ENCODE measurements at places on chromosomes 5 and 9. TPM values are rescaled to one million over a fixed set of nuclear protein-coding genes. Genes with fewer than 3 reads are reported as not detected.

GRCh38 chr5:94675965-94676618, 57.6 kb downstream of the SLF1 start:
- no peak for DNase-seq
- H3K27me3 ChIP-seq: no peaks in the 10 kb centered on the region
- no peak overlapping the region for H3K27ac ChIP-seq
- peaks cover 8% of the 10 kb centered on the region for H3K36me3 ChIP-seq
- H3K4me1 ChIP-seq: no peaks in the 10 kb centered on the region

- no peak overlapping the region for H3K27ac ChIP-seq
- peaks cover 8% of the 10 kb centered on the region for H3K27me3 ChIP-seq
- no peak overlapping the region for H3K4me3 ChIP-seq
- H3K4me1 ChIP-seq: peaks cover 5% of the 10 kb centered on the region
- no peaks in the 10 kb centered on the region for H3K36me3 ChIP-seq
- DNase-seq: no peak
These were observed 34.6 kb upstream of the CPEB4 start for GRCh38 chr5:173853370-173854131.

DNA sequence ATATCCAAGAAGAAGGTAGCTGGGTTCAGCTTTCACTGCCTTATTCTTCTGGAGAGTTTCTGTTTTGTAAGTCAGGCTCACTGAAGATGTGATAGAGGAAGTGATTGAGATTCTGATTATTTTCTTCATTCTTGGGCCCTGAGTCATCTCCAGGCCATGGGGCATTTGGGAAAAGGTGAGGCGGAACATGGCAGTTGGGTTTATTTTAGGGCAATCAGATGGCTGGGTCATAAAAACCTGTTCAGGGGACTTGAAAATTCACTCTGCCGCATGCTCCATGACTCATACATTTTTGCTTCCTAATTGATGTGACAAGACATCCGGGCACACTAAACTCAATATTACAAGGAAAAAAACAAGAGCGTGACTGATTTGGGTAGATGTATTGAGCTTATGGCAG, 265.7 kb upstream of the KLF4 start:
- DNase-seq: no peak
- no peak overlapping the region for H3K27ac ChIP-seq
- no peaks in the 10 kb centered on the region for H3K4me1 ChIP-seq
- no peaks in the 10 kb centered on the region for H3K36me3 ChIP-seq
- H3K4me3 ChIP-seq: no peak overlapping the region

Gene PLAC8L1
- total RNA-seq: not detected

Gene S100Z
- total RNA-seq: not detected

Measured in activated naive CD8-positive, alpha-beta T cell treated with anti-CD3 and anti-CD28 coated beads for 36 hours (primary cell).